ENCODE measurements at places on chromosomes 1 and 21.

DNA sequence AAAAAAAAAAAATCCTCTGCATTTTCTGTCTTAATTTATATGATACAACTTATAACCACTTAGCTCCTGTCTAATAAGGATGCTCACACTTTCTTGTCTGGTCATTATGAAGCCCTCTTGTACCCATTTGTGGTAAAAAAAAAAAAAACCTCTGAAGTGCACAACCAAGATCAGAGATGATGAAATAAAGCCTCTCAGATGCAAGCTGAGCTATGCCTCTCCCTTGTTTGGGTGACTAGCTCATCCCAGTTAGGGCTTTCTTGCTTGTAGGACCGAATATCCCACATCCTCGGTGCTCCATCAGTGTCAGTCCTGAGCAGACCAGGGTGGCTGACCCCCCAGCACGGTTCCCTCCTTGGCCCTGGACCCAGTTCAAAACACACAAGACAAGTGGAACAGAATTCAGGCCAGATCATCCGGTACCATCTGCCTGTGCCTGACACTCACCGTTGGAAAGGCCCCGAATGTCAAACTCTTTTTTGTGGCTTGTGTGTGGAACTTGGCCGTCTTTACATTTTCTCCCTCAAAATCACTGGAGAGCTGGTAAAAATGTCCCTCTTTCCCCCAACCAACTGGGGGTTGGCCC, 6.3 kb upstream of the SELENON start:
- DNase-seq, result no peak

DNA sequence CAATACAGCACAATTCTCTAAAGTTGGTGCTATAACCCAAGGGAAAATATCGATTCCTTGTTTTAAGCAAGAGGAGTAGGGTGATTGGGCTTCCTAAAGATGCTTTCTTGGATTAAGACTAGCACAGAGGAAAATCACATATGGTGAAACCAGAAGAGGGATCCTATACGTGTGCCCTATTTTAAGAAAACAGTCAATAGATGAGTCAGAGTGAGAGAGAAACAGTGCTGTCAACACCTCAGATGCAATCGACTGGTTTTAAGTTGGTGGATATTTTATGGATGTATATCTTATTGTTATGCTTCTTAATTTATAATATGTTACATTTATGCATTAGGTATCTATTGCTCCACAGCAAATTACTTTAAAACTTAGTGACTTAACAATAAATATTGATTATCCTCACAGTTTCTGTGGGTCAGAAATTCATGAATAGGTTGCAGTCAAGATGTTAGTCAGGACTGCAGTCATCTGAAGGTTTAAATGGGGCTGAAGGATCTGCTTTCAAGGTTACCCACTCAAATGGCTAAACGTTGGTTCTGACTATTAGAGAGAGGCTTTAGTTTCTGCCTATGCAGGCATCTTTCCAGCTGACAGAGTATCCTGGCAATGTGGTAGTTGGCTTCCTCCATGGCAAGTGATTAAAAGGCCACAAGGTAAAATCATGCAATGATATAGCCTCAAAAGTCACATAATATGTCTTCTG, 61.6 kb upstream of the DEPDC1 start:
- DNase-seq, result peak; percentile 45

DNA sequence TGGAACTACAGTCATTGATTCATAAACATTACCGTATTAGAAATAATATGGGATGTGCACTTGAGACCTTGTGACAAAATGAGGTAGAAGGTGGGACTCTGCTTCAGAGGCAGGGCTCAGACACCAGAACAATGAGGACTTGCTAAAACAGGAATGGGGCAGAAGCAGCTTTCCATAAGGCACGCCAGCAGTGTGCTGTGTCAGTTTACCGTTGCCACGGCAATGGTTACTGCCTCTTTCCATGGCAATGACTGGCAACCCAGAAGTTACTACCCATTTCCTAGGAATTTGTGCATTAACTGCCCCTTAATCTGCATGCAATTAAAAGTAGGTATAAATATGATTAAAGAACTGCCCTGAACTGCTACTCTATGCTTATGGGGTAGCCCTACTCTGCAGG, 169.0 kb downstream of the CHRM3 start:
- no peak for DNase-seq

- DNase-seq, result no peak
Observed at GRCh38 chr1:227429447-227430359, 111.4 kb upstream of the CDC42BPA start.

- no peak for DNase-seq
Observed at GRCh38 chr1:192905049-192905448, 96.2 kb downstream of the RGS2 start.

- no peak for DNase-seq
Observed at GRCh38 chr1:209624558-209625549, 27.4 kb downstream of the LAMB3 start.

GRCh38 chr1:8663915-8664329, 153.5 kb downstream of the RERE start:
- DNase-seq, result no peak
